ENCODE measurements at places on chromosomes 2 and 18. TPM values are rescaled to one million over a fixed set of nuclear protein-coding genes. Genes with fewer than 3 reads are reported as not detected.

DNA sequence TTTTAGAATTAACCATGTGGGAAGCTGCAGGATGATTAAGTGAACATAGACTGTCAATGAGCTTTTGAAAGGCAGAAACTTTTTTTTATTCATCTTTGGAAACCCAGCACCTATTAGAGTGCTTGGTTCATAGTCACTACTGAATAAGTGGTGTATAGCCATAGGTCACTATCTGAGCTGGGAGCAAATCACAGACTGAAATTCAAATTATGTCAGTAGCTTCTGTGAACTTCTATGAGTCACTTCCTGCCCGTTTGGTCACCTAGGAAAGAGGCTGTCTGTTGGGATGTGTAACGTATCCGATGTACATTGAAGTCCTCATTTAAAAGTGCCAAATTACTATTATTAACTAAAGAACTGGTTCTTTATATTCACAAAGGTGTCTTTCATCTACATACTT is 20.5 kb upstream of the SLC40A1 start:
- no peak for DNase-seq

GRCh38 chr2:226671141-226671676 is 128.4 kb downstream of the IRS1 start:
- no peak for DNase-seq

GRCh38 chr18:22211657-22212056 is 42.3 kb downstream of the GATA6 start:
- no peak for DNase-seq

- DNase-seq = no peak
Measured at GRCh38 chr2:216696321-216696720, 972 bp upstream of the IGFBP5 start.

- DNase-seq = no peak
Measured at GRCh38 chr2:1663621-1664020, 80.7 kb downstream of the PXDN start.

GRCh38 chr2:190217616-190218015 is 102.0 kb downstream of the HIBCH start:
- no peak for DNase-seq

- no peak for DNase-seq
Measured at GRCh38 chr2:36737131-36737750, 40.7 kb downstream of the VIT start.

GRCh38 chr2:112713585-112713925 is 7.3 kb upstream of the NT5DC4 start:
- DNase-seq = no peak

GRCh38 chr2:239365071-239365781 is 35.6 kb downstream of the HDAC4 start:
- DNase-seq = no peak

- DNase-seq = no peak
Measured at GRCh38 chr2:149877913-149878312, 290.3 kb upstream of the MMADHC start.

DNA sequence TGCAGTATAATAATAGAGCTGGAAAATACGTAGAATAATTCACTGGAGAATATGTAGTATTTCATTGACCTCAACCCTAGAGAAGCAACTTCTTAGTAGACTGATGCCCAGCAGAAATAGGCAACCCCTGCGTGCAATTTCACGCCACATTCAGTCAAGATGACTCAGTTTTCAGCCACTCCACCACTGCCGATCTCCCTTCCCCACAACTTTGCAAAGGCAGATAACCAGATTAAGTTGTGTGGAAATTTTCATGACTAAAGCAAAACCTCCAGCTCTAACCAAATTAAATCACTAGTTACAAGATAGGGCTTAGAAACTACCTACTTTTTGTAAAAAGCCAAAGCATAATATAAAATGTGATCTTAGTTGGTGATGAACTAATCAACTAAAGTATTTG is 63.3 kb upstream of the STK17B start:
- DNase-seq = no peak

DNA sequence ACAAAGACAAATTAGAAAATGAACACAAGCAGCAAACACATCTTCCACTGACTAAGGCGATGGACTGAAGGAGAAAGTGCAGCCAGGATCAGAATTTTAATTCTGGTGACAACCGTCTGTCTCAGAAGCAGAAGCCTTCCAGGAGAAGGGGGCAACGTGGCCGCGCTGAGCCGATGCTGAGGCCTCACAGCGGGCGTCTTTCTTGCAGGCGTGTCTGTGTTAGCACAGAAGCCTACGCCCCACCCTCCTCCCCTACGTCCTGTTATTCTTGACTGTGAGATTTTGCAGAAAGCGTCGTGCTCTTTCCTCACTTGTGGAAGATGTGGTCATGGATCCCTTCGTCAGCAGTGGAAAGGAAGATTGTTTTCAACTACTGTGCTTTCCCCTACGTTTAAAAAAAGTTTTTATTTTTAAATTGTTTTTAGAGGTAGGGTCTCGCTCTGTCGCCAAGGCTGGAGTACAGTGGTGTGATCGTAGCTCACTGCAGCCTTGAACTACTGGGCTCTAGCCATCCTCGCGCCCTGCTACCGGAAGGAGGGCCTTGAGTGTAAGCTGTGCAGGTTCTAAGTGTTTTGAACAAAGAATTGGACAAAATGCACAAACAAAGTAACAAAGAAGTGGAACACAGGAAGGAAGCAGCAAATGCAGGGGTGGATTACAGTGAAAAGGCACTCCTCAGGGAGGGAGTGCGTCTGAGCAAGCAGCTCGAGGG is 422.0 kb downstream of the GALR1 start:
- no peak for DNase-seq

- no peak for DNase-seq
Measured at GRCh38 chr18:62664414-62664813, 50.9 kb upstream of the PHLPP1 start.

GRCh38 chr2:20106746-20107145 is 55.3 kb upstream of the LAPTM4A start:
- peak; percentile 46 for DNase-seq

DNA sequence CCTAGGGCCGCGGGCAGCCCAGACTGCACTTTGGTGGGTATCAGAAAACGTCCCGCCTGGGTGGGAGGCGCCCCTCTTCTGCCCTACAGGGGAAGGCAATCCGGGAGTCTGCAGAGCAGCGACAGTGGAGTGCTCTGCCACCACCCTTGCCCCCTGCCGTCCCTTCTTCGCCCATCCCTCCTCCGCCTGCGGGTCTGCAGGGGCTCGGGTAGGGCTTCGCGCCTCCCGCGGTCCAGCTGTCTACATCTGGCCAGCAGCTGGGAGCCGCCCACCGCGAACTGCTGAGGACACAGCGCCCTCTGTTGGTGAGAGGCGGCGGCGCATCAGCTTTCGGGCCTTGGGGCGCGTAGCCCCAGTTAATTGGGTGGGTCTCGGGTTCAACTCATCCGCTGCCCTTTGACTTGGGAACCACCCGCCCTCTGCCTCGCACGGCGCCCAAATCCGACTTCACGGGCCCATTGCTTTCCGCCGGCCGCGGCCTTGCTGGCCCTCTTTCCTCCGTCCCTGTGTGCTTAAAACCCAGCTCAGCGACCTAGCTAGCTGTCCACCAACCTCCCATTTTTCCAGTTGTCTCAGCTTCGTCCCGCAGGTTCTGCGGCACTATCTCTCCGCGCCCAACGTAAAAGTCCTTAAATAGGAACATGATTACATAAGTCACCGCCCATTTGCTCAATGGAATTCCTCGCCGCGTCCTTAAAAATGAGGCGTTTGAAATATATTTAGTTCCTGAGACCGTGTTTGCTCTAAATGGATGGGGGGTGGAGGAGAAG is 17.6 kb downstream of the WNT10A start:
- DNase-seq = peak; percentile 76

DNA sequence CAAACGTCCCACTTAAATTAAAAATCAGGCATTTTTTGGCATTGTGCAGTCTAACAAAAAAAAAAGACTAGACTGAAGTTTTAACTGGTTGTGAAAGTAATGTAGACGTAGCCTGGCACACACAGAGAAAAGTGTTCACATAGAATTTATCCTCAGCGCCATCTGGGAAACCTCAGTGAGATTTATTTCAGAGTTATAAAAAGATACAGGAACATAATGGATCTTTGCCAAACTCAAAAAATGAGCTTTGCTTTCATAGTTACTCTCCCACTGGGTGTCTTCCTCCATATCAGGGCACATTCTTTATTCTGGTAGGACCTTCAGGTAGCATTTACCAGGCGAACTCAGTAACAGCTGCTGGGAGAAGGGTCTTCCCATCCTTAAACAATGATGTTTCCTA is 532.4 kb upstream of the SALL3 start:
- DNase-seq = no peak

- DNase-seq = no peak
Measured at GRCh38 chr2:41498781-41499180, 549.0 kb upstream of the PKDCC start.

GRCh38 chr2:207876842-207877535 is 107.3 kb upstream of the FZD5 start:
- no peak for DNase-seq

- DNase-seq = no peak
Measured at GRCh38 chr2:119671016-119671415, 8.0 kb upstream of the TMEM177 start.

- no peak for DNase-seq
Measured at GRCh38 chr2:199819746-199820145, 31.2 kb downstream of the FTCDNL1 start.

DNA sequence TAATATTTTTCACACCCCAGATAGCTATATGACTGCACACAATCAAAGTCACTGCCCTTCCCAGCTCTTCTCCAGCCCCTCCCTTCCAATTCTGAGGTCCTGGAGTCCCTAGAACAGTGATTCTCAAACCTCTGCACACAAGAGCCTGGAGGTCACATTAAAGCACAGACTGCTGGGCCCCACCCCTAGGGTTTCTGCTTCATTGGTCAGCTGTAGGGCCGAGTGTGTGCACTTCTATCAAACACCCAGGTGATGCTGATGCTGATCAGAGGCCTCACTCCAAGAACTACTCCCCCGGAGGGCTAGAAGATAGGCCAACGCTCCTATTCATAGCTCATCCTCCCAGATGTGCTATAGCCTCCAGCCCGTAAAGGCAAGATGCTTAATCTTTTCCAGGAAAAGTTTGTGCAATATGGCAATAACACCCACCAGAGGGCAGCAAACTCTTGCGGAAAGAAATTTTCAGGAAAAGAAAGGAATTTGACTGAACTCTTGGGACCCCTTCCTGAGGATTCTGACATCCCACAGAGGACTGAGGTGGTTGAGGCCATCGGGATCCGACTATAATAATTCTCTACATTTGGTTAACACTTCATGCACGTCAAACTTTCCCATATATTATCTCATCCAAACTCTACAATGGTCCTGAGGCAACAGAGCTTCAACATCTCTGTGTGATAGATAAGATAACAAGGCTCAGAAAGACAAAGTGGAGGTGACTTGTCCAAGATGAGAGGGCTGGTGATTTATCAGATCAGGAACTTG is 194.2 kb upstream of the PKDCC start:
- DNase-seq = peak; percentile 64

DNA sequence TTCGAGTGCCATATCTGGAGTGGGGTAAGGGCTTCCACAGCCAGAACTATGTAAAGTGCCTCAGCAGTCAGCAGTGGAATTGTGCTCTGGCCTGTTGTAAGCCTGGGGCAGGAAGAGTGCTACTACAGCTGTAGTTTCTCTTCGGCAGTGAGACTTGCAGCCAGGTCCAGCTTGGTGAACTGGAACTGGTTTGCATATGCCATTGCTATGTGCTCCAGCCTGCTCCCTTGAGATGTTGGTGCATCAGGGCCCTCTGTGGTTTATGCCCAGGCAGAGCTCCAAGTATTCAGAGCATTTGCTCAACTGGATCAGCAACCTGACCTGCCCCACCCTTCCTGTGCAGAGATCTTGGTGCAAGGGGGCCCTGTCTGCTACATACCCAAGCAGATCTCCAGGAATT is 47.8 kb downstream of the ZNF804A start:
- DNase-seq = peak; percentile 16

- no peak for DNase-seq
Measured at GRCh38 chr2:216576616-216577015, 56.6 kb upstream of the IGFBP2 start.

DNA sequence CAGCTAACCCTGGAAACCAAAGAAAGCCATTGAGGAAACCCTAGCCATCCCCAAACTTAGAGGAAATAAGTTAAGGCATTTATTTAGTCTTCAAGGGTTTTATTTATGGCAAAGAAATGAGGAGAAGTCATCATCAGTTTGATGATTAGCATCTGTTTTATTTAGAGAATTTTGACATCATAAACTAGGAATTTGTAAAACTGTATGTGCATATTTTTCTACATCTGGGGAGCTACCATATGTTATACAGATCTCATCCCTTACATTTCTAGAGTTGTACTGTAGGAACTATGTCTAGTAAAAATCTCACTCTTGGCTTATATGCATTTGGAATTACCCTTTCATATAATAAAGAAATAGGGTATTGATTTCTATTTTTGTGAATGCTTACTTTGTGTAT is 48.7 kb downstream of the FMNL2 start:
- DNase-seq = no peak

DNA sequence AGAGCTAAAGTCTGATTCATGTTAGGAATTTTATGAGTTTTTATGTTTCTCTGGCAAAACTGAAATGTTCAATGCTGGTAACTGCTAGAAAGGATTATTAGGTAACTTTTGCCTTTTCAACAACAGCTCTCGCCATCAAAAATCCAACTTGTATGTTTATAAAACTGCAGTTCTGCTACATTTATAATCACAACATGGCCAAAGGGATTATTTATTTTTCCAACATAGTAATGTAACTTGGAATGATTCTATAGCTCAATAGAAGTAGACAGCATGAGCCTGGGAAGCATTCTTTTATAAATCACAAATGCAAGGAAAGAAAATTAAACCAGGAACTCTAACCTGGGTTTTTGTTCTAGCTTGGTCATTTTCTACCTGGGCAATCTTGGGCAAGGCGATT is 470.9 kb downstream of the TGIF1 start:
- DNase-seq = no peak

GRCh38 chr2:26279886-26280285 is 35.1 kb downstream of the HADHB start:
- no peak for DNase-seq

- peak; percentile 96 for DNase-seq
Measured at GRCh38 chr18:45589356-45590035, 25.8 kb upstream of the SLC14A2 start.

- DNase-seq = no peak
Measured at GRCh38 chr2:205760157-205760556, 77.9 kb downstream of the NRP2 start.

GRCh38 chr2:209505410-209505809 is 81.6 kb downstream of the MAP2 start:
- no peak for DNase-seq

GRCh38 chr2:163733956-163734355 is 1.9 kb downstream of the FIGN start:
- DNase-seq = no peak

SRD5A2 gene
- polyA plus RNA-seq = 0.05 TPM

VAMP5 gene
- 48.3 TPM for polyA plus RNA-seq

COL3A1 gene
- 7,706 TPM for polyA plus RNA-seq

TWSG1 gene
- 55.2 TPM for polyA plus RNA-seq

KIF5C gene
- polyA plus RNA-seq = 1.4 TPM

PLGLB1 gene
- 3.6 TPM for polyA plus RNA-seq

PTPRN gene
- not detected for polyA plus RNA-seq

All from muscle of back (tissue), 13 donors.